Activated CD8-positive, alpha-beta memory T cell treated with anti-CD3 and anti-CD28 coated beads, Interleukin-2, amount 10 ng/mL, durations not matched to agents 7 days and 5 days (primary cell): ENCODE measurements at places on chromosomes 16 and 17. TPM values are rescaled to one million over a fixed set of nuclear protein-coding genes. Genes with fewer than 3 reads are reported as not detected.

ANKRD40CL gene
- not detected for total RNA-seq

TK1 gene
- total RNA-seq: 164 TPM

PVALEF gene
- not detected for total RNA-seq

APOH gene
- not detected for total RNA-seq

CHST6 gene
- not detected for total RNA-seq

FMNL1 gene
- total RNA-seq: 482 TPM

IL17C gene
- total RNA-seq: not detected

PYY gene
- not detected for total RNA-seq

CD300E gene
- total RNA-seq: not detected

SLFN12 gene
- 22.6 TPM for total RNA-seq

AOC3 gene
- 1.5 TPM for total RNA-seq

UMOD gene
- total RNA-seq: not detected

AIPL1 gene
- total RNA-seq: not detected

CD300LF gene
- total RNA-seq: not detected

KRTAP2-2 gene
- total RNA-seq: not detected

PRR11 gene
- total RNA-seq: 69.8 TPM

LPO gene
- not detected for total RNA-seq

C1QL1 gene
- total RNA-seq: 0.38 TPM

TP53TG3C gene
- not detected for total RNA-seq

SLC22A31 gene
- not detected for total RNA-seq

C17orf67 gene
- total RNA-seq: 5.7 TPM

CETP gene
- total RNA-seq: not detected

TEKT1 gene
- total RNA-seq: not detected

PABPN1L gene
- total RNA-seq: not detected

CCL17 gene
- 0.59 TPM for total RNA-seq

RTN4RL1 gene
- total RNA-seq: 0.45 TPM

B4GALNT2 gene
- 0.02 TPM for total RNA-seq

TP53TG3D gene
- total RNA-seq: 0.45 TPM

CNGB1 gene
- total RNA-seq: not detected

CD300A gene
- 15.8 TPM for total RNA-seq

SSTR5 gene
- not detected for total RNA-seq

ETV4 gene
- total RNA-seq: 1.9 TPM

ANKRD11 gene
- 235 TPM for total RNA-seq

HES7 gene
- 1.2 TPM for total RNA-seq

TM4SF5 gene
- not detected for total RNA-seq

CACNG4 gene
- total RNA-seq: not detected

EME1 gene
- 34.0 TPM for total RNA-seq

C17orf78 gene
- not detected for total RNA-seq

OR1F1 gene
- not detected for total RNA-seq

LPCAT2 gene
- total RNA-seq: 0.18 TPM

AFMID gene
- 24.2 TPM for total RNA-seq

PIMREG gene
- 6.8 TPM for total RNA-seq

PRSS8 gene
- total RNA-seq: not detected

MT1A gene
- not detected for total RNA-seq

ZG16 gene
- not detected for total RNA-seq

CRYBA1 gene
- total RNA-seq: not detected

PRSS33 gene
- not detected for total RNA-seq

SLC38A8 gene
- not detected for total RNA-seq

HIGD1B gene
- total RNA-seq: not detected

NXN gene
- total RNA-seq: 0.14 TPM

TNFRSF12A gene
- total RNA-seq: 5.5 TPM

IRF8 gene
- total RNA-seq: 8.4 TPM

KRT27 gene
- total RNA-seq: not detected

MMP2 gene
- not detected for total RNA-seq
